Left colon (tissue), 2 donors: ENCODE measurements at places on chromosomes 2 and 18. TPM values are rescaled to one million over a fixed set of nuclear protein-coding genes. Genes with fewer than 3 reads are reported as not detected.

The TRIM43 gene
- total RNA-seq, result not detected

DNA sequence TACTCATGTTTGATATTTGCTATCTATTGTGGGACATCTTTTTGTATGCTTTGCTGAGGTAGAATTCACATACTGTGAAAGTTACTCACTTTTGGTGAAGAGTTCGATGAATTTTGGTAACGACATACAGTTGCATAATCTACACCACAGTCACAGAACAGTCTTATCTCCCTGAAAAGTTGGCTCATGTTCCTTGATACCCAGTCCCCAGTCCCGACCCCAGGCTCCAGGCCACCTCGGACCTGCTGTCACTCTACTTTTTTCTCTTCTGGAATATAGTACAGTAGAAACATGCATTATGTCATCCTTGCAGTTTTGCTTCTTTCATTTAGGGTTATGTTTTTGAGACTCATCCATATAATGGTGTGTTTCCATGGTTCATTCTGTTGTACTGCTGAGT, 191.7 kb downstream of the FAM210A start:
- no peak for DNase-seq

DNA sequence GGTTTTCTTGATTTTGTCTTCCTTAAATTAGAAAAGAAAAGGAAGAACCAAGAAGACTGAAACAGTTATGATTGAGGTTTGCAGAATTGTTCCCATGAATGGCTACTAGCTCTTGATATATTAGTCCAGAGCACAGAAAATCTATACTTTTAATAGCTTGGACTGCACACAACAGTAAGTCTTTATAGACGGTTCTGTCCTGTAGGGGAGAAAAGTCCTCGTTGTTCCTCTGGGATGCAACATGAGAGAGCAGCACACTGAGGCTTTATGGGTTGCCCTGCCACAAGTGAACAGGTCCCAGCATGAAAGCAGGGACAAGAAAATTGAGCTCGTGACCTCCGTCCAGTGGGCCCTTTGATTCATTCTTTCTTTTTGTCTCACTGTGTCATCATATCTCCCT, 41.5 kb downstream of the RAB31 start:
- DNase-seq, result no peak

DNA sequence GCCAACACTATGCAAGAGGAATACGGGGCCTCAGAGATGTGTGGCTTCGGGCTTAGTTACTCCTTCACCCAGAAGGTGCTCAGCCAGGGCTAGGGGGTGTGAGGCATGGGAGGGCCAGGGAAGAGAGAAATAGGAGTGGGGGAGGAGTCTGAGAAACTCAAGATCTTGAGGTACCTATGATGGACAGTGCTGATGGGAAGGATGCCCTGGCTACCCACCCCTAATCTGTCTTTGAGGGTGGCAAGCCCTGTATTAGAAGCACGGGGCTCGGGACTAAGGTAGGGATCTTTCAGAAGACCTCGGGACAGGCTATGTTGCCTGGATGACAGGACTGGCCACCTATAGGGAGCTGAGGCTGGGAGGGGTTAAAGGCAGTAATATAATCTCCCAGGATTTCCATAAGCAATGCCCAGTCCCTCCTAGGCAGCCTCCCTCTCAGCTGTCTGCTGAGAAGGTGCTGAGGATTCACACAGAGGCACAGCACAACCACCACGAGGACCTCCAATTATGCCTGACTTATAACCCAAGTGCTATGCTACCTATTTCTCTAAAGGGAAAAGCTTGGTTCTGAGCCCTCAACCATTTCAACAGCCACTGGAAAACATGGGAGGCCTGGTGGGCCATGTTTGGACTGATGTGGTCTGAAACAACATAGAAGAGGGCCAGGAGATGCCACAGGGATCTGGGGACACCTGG, 23.3 kb downstream of the MTHFD2 start:
- no peak for DNase-seq

GRCh38 chr18:46310258-46310657, 206.1 kb downstream of the HAUS1 start:
- DNase-seq, result no peak

The CBLN2 gene
- total RNA-seq, result 1.1 TPM

The ABCG5 gene
- total RNA-seq, result 0.14 TPM

DNA sequence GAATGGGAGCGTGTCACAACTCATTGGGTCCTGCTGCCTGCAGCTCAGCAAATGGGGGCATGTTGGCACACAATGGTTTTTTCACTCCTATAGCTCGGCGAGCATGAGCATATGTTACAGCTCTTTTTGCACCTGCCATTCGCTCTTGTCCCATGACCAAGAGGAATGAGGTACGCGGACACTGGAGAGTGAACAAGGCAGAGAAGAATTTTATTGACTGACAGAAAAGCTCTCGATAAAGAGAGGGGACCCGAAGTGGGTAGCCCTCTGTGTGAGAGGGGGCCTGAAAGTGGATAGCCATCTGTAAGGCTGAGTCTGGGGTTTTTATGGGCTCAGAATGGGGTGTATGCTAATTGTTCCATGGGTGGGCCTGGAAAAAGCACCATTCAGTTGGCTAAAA, 5.5 kb downstream of the ACYP2 start:
- DNase-seq, result no peak

- no peak for DNase-seq
Measured at GRCh38 chr2:49753344-49753985, 599.1 kb upstream of the FSHR start.

The STK36 gene
- 21.3 TPM for total RNA-seq

GRCh38 chr2:67389286-67389685, 7.8 kb upstream of the ETAA1 start:
- DNase-seq, result no peak

DNA sequence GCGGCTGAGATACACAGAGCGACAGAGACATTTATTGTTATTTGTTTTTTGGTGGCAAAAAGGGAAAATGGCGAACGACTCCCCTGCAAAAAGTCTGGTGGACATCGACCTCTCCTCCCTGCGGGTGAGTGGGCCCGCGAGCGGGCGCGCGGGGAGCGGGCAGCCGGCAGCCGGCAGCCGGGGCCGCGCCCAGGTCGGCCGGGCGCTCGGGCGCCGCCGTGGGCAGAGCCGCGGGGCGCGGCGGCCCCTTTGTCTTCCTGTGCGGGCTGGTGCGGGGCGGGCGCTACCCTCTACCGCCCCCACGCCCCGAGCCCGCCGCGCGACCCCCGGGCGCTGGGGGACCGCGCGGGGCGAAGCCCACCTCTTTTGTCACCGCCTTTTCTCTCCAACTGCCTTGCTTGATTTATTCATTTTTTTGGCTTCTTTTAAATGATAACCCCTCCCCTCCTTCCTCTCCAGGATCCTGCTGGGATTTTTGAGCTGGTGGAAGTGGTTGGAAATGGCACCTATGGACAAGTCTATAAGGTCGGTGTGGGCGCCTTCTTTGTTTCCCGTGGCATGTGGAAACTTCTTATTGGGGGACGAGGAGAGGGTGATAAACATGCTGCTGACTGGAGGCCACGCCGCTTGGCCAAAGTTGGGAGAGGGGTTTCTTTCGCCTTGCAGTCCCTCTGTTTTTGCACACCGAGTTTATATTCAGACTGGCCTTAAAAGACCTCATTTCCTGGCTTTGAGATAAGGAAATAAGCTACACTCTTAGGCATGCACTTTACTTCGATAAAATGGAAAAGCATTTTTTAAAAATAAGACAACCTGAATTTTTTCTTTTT, 722 bp downstream of the MAP4K4 start:
- DNase-seq, result no peak

The VAMP8 gene
- 282 TPM for total RNA-seq

- DNase-seq, result peak; percentile 45
Measured at GRCh38 chr2:113700186-113700841, 56.1 kb downstream of the SLC35F5 start.

DNA sequence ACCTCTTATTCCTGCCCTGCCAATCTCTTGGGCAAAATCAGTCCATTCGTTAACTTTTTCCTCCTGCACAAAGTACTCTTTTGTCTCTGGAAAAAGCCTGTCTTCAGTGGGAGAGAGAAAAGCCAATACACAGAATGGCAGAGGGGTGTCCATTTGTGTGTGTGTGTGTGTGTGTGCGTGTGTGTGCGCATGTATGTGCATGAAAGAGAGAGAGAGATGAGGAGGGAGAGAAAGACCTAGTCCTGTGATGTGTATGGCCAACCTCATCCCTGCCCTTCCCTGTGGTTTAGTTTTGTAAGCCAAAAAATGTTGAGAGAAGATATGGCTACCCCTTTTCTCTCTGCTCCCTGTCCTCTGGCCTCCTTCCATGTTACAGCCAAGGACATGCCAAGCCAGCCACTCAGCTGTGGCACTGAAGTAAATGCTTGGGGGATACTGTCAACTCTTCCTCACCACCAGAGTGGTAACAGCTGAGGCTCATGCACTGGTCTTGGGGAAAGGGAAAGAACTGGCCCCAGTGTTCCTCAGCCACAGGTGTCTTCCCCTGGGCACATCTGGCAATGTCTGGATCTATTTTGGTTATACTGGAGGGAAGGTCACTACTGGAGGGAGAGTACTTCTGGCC, 10.6 kb downstream of the SLC4A5 start:
- no peak for DNase-seq

DNA sequence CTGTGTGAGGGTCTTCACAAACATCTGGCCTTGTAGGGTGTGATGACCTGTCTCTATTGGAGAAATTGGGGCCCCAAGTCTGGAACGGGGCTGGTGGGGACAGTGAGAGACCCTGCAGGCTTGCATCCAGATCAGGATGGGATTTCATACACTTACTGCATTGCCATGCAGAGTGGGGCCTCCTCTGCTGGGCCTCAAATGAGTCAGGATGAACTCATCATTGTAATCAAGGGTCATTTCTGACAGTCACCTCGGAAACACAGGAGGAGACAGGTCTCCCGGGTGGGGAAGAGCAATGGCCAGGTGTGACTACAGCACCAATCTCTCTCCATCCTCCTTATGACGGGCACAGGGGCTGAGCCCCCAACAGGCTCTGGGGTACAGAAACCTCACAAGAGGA, 48.1 kb upstream of the GALR1 start:
- no peak for DNase-seq

DNA sequence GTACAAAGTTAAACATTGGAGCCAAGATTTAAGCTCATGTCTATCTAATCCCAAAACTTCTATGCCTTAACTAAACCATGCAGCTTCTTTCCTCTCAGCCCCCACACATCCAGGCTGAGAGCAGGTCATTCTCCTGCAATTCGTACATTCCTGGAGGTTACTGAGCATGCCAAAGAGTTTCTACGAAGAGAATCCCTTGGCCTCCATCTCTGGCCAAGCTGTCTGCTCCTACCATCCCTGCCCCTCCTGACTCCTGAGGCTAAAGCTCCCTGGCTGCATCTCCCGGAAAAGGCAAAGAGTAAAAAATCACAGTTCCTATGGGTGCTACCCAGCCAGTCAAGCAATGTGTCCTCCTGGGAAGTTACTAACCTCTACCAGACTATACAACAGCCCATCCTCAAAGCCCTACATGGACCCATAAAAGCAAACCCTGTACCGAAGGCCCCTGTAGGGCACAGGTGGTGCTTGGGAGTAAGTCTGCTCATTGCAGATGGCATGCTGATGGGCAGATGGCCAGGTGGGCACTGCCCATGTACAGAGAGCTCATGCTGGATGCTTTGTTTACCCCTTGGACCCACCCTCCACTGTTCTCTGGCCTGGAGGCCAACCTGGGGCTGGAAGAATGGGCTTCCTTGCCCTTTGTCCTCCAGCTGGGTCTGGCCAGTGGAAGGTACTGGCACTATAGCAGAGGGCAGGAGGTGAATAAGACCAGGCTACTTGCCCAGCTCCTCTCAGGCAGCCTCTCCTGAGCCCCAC, 99.5 kb downstream of the TTC32 start:
- no peak for DNase-seq

GRCh38 chr2:204495381-204495780, 49.9 kb upstream of the PARD3B start:
- DNase-seq, result no peak

DNA sequence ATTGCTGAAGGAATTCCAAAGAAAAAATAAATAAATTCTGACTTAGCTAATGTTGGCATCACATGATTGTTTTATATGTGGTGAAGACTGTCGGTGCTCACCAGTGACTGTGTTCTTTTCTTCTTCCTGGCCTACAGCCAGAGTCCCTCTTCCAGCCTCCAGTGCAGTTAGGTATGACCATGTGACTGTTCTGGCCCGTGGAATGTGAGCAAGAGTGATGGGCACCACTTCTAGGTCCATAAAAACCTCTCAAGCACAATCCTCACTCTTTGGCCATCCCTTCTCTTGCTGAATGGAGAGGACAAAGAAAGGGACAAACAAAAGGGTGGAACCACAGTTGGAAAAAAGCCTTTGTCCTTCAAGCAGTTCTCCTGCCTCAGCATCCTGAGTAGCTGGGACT, 39.0 kb upstream of the BMPR2 start:
- DNase-seq, result no peak

The TNFAIP6 gene
- not detected for total RNA-seq

DNA sequence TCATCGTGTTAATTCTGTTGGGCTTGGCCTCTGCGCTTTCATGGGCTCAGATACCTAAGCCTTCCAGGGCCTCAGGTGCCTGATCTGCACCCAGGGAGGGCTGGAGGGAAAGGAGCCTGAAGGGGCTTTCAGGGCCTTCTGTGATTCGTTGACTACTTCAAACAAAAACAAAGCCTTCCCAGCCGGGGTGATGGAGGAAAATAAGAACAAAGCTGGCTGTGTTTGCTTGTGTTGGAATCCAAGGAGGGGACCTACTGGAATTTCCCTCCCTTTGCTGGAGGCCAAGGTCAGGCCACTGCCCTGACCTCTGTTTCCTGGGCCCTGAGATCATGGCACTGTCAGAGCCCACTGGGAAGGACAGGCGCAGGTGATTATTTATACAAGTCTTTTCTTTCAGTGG, 135.3 kb downstream of the KLHL29 start:
- DNase-seq, result no peak

The BARD1 gene
- total RNA-seq, result 10.7 TPM

The CROCC2 gene
- 0.06 TPM for total RNA-seq

The GPR17 gene
- not detected for total RNA-seq

The ARL5A gene
- 40.9 TPM for total RNA-seq

DNA sequence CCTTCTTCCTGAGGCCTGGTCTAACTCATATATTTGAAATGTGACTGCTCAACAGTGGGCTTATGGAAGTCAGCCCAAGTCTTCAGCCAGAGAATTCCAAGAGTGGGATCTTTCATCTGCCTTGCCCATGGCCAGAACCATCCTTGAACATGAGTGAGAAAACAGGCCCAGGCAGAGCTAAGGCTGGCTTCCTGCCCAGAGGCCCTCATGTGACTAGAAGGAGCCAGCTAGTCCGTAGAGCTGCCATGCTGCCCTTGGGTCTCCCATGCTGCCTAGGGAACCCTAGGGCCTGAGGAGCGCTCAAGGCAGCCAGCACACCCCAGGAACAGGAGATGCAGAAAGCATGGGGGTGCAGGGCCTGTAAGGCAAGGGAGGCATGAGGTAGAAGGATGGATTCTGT, 203.6 kb downstream of the FHOD3 start:
- no peak for DNase-seq

- DNase-seq, result no peak
Measured at GRCh38 chr2:3728104-3729054, 25.0 kb downstream of the DCDC2C start.

The ACKR3 gene
- total RNA-seq, result 8.5 TPM
